ENCODE measurements at places on chromosomes 4 and X.

- no peak for DNase-seq
Measured at GRCh38 chrX:144819406-144819805, 427.9 kb upstream of the SPANXN1 start.

- DNase-seq = no peak
Measured at GRCh38 chr4:5027346-5027745, 8.1 kb upstream of the CYTL1 start.

DNA sequence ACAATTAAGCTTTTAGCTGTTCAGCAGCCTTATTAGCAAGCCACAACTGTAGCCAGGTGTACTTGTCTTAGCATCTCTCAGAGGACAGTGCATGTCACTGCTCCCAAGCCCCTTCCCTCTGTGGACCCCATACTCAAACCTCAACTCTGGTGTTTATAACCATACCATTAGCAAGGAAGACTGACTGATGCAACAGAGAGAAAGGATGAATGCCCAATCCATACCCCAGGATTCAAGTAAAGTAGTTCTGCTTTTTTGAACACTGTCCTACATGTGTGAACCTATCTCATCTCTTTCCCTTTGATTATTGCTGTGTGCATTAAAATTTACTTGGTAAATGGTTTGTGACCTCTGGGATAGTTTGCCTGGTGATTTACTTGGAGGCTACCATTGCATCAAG is 22.8 kb upstream of the CYBB start:
- no peak for DNase-seq

DNA sequence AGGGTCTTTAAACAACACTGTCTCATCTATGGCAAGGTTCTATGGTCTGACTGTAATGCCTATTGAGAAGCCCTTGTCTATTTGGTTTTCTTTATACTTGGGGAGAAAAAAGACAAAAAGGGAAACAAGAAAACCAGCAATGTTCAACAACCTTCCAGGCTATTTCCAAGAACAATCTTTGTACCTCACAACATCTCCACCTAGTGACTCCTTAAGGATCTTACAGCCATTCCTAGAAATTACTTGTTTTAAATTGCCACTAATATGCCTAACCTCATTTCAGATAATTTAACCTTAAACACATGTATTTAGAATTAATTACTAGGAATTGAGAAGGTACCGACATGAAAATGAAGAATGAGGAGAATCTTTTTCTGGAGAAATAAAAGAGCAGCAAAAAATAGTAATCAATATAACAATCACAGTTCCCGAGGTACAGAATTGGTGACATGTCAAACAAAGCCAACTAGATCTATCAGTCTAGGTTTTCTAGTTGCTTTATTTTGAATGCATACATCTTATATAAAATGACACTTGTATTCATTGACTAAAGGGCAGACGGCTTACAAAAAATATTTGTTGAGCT is 1.6 kb upstream of the RBM46 start:
- no peak for DNase-seq

DNA sequence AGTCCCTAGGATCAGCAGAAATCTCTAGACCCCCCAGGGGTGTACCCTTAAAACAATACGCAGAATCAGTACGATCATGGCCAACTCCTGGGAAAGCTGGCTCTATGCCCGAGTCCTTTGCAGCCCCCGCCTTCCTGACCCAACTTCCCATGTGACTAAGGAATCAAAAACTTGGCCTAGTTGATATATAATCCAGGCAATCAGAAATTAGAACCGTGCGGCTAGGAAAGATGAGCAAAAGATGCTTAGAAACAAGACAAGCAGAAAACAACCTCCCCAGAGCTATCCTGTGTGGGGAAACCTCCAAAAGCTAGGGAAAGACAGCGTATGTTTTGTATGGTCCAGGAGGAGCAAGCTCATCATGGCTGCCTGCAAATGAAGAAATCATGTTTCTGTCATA is 110.0 kb downstream of the PPARGC1A start:
- no peak for DNase-seq

DNA sequence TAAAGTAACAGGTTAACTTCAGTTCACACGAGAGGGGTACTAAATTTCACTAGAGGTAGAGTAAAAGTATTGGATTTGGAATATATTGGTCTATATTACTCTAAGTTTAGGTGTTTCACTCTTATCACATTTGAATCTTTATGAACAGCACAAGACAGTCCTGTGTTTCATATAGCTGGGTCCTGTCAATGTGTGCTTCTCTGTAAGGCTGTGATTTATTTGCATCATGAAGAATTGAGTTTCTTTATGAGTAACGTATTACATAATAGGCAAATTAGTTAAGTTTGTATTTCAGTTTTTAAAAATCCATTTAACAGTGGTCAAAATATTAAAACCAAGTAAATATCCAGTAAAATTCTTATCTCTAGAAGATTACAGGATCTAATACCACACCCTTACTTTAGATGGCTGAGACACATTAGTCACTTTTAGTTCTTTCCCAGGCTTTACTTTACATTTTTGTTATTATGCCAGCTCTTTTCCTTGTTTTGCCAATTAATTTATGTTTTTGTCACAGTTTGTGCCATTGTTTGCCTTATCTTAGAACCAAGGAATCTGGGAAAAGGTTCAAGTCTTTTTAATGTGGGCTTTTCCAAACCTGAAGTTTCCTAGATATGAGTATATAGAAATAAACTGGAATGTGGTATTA is 32.1 kb downstream of the NUDT6 start:
- DNase-seq = no peak

GRCh38 chr4:19693936-19694570 is 557.7 kb upstream of the SLIT2 start:
- DNase-seq = no peak

- DNase-seq = no peak
Measured at GRCh38 chr4:66736606-66737005, 808.7 kb downstream of the CENPC start.

GRCh38 chr4:102826105-102826889 is 1.1 kb downstream of the UBE2D3 start:
- no peak for DNase-seq

DNA sequence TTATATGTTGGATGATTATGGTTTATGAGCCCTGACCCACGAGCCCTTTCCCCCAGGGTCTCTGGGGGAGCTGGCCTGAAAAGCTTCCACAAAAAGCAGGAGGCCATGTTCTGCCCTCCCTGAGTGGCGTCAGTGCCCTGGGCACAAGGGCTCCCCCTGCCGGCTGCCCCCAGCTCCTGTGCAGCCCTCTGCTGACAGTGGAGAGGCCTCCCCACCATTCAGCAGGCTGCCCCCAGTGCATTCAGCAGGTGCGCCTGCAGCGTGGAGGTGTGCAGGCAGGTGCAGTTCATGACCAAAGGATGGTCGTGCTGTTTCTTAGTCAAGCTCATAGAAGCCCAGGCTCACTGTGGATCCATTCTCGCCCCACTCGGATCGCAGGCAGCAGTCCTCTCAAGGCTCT is 12.5 kb upstream of the S100P start:
- DNase-seq = no peak

- DNase-seq = no peak
Measured at GRCh38 chr4:42391355-42391664, 6.0 kb upstream of the SHISA3 start.

GRCh38 chr4:119626420-119626819 is 2.2 kb downstream of the PDE5A start:
- no peak for DNase-seq

GRCh38 chr4:59994118-59994517 is 1206.0 kb upstream of the ADGRL3 start:
- DNase-seq = no peak

DNA sequence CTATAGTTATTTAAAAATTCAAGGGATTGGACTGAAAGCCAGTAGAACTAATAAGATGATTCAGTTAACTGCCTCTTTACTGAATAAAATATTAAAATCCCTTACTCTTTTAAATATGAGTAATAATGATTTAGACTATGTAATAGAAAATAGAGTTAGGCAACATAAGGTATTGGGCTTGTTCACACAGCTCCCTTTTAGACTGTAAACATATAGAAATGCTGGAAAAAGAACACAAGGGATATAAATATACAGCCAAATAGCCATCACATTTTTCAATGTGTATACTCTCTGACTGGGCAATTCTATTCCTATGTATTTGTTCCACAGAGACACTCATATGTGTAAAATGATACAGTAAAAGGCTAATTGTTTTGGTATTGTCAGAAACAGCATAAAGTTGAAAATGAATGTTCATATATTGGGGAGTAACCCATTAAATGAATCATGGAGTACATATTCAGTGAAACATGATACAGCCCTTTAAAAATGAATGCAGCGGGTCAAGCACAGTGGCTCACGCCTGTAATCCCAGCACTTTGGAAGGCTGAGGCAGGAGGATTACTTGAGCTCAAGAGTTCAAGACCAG is 129.8 kb downstream of the TBC1D19 start:
- DNase-seq = no peak
